ENCODE measurements at places on chromosomes 1 and 21.

GRCh38 chr1:180935326-180936109 is 22.8 kb downstream of the KIAA1614 start:
- no peak for DNase-seq

DNA sequence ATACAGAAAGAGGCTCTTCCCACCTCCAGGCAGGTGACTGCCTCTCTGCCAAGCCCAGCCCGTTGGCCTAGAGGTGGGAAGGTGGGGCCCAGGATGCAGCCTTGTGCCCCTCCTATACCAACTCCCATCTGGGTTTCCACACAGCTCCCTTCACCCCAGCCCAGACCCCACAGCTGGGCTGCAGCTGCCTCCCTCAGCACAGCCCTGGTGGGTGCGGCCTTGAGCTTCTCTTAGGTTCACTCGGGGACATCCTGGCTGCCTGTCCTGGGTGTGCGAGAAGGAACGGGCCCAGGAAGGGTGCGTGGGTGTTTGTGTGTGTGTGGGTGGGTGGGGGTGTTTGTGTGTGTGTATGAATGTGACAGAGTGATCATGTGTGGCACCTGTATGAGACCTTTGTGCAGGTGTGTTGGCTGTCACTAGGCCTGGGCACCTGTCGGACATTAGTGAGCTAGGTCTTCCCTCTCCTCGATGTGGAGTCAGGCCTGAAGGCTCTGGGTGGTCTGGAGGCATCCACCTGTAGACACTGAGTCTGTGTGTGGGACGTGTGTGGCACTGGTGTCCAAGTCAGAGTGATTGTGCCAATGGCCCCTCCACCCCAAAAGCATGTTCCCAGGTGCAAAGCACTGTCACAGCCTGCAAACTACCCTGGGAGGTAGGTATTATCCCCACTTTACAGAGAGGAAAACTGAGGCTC is 30.7 kb downstream of the FOXO6 start:
- DNase-seq = no peak

GRCh38 chr1:70667494-70668170 is 256.6 kb downstream of the CTH start:
- DNase-seq = no peak

- no peak for DNase-seq
Observed at GRCh38 chr1:16018749-16019643, 1.2 kb upstream of the HSPB7 start.

DNA sequence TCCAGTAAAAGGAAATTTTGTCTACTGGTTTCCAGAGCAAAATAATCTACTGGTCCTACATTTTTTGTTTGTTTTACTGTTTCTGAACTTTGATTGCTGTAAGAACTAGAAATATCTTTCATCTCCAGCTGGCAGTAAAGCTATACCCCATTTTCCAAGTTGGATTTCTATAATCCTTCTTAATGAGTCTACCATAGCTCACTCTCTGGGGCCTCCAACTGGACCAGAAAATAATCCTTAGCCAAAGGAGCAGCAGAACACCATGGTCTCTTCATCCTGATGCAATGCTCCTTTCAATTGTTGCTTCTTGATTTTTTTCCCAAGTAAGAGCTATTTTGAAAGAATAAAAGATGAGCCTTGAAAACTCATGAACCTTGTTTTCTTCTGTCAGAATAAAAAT is 110.0 kb upstream of the COL11A1 start:
- no peak for DNase-seq

GRCh38 chr1:166695115-166695514 is 144.2 kb upstream of the POGK start:
- DNase-seq = no peak

GRCh38 chr1:61138921-61139774 is 56.8 kb downstream of the NFIA start:
- no peak for DNase-seq

- DNase-seq = no peak
Observed at GRCh38 chr1:20850021-20850420, 62.9 kb upstream of the HP1BP3 start.

DNA sequence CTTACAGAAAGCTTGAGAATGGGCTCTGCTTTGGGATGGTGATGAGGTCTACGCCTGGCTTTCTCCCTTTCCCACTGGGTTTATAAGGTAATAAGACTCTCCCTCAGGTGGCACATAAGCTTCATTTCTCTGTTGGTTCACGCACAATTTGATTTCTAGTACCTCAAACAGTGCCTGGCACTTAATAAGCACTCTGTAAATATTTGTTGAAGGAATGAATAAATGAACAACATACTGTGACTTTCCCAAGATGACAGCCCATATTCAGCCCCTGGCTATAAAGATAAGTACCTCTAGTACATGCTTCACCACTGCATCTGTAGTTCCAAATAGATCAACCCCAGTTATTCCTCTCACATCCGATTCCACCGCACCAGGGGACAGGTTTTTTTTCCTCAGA is 17.8 kb downstream of the COPA start:
- no peak for DNase-seq

GRCh38 chr1:54220004-54220811 is 20.2 kb downstream of the MRPL37 start:
- DNase-seq = no peak

DNA sequence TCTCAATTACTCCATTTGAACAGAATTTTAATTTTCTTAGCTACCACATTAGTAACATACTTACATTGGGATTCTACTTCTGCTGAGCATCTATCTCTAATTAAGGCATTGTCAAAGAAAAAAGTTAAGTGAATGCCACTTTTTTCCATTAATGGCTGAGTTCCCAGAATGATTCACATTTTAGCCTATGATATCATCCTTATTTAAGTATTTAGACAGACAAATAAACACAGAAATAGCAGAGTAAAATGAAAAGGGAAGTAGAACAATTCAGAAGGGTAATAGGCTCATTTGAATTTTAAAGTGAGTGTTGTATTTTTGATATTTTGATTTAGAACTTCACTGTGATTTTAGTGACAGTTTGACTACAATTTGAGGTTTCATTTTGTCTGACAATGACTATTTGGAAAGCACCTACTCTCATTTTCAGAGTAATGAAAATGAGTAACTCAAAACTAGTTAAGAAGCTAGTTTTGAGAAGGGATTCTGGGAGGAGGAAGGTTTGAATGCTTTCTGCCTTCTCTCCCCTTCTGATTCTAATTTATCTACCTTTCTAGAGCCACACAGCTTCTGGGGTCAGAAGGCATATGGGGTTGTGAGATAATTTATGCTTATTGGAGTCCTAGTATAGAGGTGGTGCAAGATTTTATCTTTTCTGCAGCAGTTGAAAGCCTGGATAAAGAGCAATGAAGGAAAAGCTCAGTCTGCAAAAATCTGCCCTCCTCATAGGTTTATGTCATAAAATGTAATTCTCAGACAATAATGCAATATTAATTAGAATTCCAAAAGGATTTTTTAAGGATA is 15.5 kb downstream of the LYPLAL1 start:
- no peak for DNase-seq

DNA sequence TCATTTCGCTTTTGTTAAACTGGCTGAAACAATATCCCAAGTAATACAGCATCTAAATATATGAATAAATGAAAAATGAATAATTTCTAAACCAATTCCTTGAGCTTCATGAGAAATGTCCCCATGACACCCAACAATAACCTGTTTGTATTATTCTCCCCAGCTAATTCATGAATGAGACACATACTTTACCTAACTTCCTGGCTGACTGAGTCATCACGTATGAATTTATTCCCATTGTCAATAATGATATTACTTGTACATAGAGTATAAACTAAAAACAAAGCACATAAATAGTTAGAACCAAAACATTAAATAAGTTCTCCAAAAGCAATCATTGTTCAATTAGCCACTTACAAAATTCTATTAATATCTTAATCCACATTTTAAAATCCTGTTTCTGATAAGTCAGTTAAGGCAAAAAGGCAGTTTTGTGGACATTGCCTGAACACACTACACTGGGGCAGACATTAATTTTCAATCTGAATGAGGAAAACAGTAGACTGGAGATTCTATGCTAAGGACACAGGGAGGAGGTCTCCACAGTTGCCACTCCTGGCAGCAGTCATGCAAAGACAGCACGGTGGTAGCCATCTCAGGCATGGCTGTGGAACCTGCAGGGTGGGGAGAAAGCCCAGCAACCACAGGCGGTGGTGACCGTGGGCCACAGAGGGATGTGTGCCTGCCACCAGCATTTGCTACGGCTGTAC is 48.2 kb downstream of the SLC9C2 start:
- DNase-seq = no peak

DNA sequence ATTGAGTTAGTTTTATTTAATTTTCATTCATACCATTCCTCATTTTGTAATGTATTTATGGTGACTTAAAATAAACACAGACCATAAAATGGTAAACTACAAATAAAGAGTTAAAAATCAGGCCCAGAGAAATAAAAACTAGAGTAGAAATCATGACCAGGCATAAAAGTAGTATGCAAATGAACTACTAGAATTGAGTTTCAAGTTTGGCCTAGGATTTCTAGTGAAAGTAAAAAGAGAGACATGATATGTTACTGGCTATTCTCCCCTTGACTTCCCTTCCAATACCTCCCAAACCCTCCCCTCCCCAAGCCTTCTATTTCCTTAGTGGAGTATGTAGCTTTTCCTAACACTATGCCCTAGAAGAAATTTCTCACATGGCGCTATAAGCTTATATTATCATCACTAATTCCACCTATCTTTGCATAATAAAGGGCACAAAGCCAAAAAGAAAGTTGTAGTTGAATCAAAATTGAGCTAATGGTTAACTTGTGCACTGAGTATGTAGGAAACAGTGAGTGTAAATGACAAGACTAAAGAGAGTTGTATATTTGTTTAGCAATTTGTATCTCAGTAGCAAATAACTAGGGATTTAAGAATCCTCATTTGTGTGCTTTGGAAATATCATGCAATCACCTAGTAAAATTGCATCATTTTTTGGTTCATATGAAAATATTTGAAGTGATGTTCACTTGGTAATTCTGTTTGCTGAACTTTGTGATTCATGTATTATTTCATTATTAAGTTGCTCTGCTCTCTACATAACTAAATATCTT is 29.7 kb upstream of the CDC14A start:
- DNase-seq = no peak

DNA sequence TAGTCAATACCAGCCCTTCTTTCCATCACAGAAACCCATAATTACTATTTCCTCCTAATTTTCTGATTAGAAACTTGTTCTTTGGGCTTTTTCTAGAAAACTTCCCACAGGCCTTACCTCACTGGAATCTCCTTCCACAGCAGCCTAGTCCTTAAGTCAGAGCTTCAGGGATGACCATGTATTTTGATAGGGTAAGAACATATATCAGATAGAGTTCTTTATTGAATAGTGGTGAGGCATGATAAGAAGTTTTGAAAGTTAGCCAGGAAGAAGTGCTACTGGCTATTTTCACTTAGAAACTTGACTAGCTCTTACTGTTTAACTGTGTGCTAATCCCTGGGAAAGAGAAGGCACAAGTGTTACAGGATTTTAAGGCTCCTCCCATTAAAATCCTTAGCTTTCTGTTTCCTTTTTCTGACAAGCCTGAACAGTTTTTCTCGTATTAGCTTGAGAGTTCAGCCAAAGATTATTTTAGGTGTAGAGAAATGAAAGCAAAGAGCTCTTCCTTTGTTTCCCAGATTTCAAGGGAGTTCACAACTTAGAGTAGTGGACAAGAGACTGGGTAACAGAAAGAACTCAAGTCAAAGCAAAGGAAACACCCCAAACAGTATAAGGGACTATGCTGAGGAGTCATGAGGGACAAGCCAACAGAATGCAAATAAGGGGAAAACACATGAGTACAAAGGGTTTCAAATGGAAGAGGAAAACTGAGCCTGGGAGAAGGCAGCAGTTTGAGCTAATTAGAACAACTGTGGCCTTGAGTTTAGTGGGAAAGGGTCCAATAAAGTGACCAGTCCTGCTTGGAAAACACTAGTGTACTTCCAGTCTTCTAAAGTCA is 37.2 kb upstream of the AIM2 start:
- DNase-seq = no peak

- DNase-seq = no peak
Observed at GRCh38 chr1:109767637-109768334, 4.1 kb upstream of the EPS8L3 start.

- DNase-seq = no peak
Observed at GRCh38 chr1:97174039-97174704, 452.6 kb downstream of the PTBP2 start.

DNA sequence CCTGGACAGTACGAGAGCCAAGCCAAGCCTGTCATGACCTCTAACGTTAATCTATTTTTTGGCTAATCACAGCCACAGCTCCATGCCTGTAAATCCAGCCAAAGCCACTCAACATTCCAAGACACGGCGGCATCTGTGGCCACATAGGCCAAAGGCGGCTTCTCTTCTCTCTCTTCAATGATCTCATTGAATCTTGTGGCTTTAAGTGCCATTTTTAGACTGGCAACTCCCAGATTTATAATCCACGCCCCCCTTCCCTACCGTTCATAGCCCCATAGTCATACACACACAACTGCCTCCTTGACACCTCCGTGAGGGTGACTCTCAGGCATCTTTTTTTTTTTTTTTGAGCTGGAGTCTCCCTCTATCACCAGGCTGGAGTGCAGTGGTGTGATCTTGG is 5.7 kb upstream of the SELENON start:
- DNase-seq = no peak

- DNase-seq = no peak
Observed at GRCh38 chr1:27364696-27365371, 1.9 kb downstream of the MAP3K6 start.

- DNase-seq = no peak
Observed at GRCh38 chr1:50308878-50309277, 114.4 kb downstream of the DMRTA2 start.

DNA sequence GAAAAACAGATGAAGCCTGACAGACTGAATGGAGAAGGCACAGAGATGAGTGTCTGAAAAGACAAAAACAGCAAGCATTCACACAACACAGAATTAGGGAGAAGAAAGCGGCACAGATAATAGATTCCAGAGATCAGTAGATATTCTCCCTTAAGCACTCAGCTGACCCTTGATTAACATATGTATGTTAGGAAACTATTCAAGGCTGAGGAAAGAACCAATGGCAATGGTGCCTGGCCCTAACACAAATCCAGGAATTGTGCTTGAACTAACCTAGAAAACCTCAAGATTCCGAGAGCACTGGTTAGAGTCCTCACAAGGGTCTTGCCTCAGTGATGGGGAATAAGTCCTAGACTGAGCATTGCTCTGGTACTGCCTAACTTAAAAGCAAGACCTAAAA is 30.9 kb downstream of the KCNT2 start:
- DNase-seq = no peak

- DNase-seq = no peak
Observed at GRCh38 chr1:224592636-224593582, 23.2 kb upstream of the CNIH3 start.

DNA sequence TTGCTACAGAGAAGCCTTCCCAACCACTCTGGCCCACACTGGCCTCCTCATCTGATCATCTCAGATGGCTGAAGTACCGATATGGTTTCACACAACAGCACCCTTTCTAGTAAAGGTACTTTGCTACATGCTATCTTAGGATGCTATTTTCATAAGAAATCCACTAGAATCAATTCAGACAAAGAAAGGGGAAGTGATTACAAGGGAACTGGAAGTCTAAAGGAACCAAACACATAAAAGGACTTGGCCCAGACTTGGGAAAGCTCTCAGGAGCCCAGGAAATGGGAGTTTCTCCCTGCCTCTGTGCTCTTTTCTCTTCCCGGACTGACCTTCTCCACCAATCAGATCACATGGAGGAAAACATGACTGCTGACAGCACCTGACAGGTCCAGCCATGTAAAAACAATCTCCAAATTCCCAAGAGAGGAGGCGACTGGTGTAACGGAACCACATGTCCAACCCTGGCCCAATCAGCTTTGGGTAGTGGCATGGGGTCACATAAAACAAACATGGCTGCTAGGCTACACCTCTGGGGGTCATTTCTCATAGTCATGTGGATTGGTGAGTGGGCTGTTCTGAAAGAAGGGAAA is 12.7 kb upstream of the FOXE3 start:
- DNase-seq = no peak
